ENCODE measurements at places on chromosomes 13 and 19.
A peak's percentile ranks its signal among the peaks of the same experiment; 100 is the strongest.

DNA sequence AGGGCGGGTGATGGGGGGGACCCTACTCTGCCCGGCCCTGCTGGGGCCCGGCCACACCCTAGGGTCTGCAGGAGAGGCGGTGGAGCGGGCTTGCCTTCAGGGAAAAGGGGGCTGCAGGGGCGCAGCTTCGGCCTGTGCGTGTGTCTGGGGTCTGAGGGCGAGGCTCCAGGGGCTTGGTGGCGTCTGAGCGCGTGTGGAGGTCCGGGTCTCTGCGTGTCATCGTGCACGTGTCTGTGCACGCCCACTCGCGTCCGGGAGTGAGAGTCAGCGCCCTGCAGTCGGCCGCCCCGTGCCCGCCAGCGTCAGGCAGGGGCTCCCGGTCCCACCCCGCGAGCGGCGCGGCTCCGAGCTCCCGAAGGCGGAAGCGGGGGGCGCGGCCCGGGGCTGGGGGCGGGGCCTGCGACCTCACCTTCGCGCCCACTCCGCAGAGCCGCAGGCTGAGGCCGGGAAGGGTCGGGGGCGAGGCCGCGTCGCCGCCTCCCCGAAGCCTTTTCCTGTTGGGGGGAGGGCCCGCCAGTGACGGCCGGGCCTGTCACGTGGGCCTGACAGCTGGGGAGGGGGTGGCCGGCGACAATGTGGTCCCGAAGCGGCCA is at the start of gene ARHGAP45:
TSS of gene ARHGAP45 (plus strand) at position 420 of the 593 bp plus-strand sequence. CDS start 239 bp downstream, outside the sequence.
- peak; percentile 40 for DNase-seq

- no peak for DNase-seq
Measured at GRCh38 chr13:59766236-59766635, 397.5 kb downstream of the DIAPH3 start.

DNA sequence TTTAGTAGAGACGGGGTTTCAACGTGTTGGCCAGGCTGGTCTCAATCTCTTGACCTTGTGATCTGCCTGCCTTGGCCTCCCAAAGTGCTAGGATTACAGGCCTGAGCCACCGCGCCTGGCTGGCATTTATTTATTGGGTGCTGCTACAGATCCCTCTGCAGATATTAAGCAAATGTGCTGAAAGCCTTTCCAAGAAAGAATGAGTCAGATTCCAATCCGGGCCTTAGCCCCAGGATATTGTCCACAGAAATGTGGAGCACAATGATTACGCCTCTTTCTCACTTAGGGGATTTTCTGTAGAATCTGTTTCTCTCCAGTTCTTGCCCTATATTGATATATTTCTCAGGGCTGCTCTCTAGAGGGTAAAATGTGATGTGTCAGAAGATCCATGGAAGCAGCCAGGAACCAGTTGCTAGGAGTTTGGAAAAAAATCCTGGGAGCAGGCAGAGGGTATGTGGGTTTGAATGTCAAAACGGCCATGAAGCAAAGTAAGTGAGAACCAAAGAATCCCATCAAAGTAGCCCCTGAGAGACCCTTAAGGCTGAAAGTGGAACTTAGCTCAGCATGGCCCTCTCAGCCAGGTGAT is 24.8 kb upstream of the IGFL4 start:
- no peak for DNase-seq

- DNase-seq: no peak
Measured at GRCh38 chr19:3669947-3670795, 30.1 kb downstream of the PIP5K1C start.

GRCh38 chr13:20984879-20985278 is 76.5 kb downstream of the LATS2 start:
- no peak for DNase-seq
